ENCODE measurements at places on chromosomes 7 and 10.

DNA sequence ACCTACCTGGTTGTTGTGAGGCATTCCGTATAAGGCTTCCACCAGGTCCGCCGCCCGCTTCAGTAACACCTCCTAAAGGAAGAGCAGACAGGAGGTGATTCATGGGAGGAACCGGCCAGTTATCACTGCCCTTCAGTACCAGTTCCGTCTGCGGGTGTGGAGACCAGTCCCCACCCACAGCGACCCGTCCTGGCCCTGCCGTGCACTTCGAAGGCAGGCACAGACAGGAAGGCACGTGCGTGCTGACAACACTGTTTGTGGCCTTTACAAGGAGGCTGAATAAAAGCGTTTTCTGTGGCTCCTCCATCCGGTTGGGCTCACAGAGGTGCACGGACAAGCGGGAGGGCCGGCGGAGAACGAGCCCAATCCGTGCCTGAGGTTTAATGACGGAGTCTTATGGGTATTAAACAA lies 120.9 kb downstream of the EBF3 start:
- DNase-seq: no peak

GRCh38 chr7:135167365-135167917 lies 3.1 kb downstream of the CYREN start:
- DNase-seq: no peak

- peak; percentile 94 for DNase-seq
These were observed 12.1 kb downstream of the TFR2 start for GRCh38 chr7:100629117-100629716.

DNA sequence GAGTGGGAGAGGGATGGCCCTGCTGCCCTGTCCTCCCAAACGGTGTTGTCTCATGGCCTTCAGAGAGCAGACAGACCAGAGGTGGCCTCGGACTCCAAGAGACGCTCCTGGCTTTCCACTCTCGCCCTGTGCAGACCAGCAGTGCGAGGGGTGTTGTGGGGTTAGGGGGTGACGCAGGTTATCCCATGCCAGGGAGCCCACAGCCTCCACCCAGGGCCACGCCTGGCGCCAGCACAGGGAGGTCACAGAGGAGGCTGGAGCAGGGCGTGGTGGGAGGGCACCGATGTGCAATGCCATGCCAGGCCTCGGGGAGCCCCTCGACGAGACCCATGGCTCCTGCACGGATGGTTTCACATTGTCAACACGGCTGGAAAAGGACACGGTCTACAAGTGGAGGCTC lies 52.1 kb downstream of the INPP5A start:
- no peak for DNase-seq

DNA sequence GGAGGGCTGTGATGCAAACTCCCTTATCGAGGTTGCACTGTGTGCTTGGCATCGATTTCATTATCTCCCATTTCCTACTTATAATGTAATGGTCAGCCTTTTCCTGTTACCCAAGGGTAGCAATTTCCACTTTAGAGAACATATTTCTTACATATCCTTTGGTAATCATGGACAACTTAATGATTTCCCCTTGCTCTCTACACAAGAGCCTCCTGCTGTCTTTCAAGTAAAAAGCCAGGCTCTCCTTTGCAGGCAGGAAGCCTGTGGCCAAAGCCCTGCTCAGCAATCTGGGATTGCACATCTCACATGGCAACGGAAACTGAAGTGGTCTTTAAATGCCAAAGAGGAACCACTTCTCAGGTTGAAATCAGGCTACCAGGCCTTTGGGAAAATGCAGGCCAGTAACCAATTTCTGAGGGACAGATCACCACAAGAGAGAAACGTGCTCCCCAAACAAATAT lies 86.7 kb upstream of the IKZF1 start:
- peak; percentile 11 for DNase-seq

GRCh38 chr7:88311675-88312036 lies 5.0 kb upstream of the STEAP4 start:
- no peak for DNase-seq

- DNase-seq: no peak
These were observed 88.8 kb upstream of the PDE1C start for GRCh38 chr7:32158751-32159745.

GRCh38 chr10:31604096-31604495 lies 285.1 kb downstream of the ZEB1 start:
- no peak for DNase-seq

DNA sequence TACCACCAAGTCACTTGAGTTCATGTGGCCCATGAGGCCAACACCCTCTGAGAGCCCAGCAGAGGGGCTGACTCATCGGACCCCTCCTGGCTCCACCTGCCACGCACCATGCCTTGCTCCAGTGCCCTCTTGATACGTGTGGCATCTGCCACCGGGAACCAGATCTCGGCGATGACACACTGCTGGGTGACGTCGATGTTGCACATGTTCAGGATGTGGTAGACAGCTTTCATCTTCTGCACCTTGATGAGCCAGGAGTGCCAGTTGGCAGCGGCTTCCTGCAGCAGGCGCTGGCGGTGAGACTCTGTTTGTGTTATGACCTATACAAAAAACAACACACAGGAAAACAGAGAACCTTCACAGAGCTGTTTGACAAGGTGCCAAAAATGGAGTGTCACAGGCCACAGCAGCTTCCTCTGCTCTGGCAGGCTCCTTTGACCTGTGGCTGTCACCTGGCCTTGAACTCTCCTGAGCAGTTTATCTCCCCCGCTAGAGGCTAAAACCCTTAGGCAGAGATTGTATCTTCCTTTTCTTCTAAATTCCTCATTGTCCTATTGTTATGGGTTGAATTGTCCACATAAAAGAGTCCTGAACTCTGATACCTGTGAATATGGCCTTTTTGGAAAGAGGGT lies 45.2 kb upstream of the TMEM213 start:
- DNase-seq: no peak

DNA sequence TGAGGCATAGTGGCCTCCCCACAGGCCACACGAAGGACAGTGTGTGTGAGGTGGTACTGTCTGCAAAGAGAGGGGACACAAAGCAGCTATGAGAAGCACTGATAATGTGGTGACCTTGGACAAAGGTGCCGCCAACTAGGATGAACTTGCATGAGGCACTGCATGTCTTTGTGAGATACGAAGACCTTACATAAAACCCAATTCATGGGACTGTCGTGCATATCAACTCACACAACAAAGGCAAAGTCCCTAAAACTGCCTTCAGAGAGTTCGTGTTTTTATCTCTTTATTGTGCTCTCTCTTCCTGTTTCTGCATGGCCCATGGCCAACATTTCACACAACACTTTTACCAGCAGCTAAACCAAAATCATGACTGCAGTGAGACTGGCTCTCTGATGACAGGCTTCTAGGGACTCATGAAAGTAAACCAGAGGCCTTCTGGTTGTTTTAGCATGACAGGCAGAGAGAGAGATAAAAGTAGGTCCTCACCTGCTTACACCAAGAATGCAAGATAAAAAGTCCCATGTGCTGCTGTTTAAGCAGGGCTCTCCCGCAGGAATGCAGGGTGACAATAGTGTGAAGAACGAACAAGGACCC lies 347.8 kb downstream of the ELMO1 start:
- no peak for DNase-seq

- peak; percentile 50 for DNase-seq
These were observed 8.5 kb downstream of the ITPRIP start for GRCh38 chr10:104329735-104330134.

GRCh38 chr10:57880446-57881227 lies 387.1 kb downstream of the IPMK start:
- DNase-seq: no peak

DNA sequence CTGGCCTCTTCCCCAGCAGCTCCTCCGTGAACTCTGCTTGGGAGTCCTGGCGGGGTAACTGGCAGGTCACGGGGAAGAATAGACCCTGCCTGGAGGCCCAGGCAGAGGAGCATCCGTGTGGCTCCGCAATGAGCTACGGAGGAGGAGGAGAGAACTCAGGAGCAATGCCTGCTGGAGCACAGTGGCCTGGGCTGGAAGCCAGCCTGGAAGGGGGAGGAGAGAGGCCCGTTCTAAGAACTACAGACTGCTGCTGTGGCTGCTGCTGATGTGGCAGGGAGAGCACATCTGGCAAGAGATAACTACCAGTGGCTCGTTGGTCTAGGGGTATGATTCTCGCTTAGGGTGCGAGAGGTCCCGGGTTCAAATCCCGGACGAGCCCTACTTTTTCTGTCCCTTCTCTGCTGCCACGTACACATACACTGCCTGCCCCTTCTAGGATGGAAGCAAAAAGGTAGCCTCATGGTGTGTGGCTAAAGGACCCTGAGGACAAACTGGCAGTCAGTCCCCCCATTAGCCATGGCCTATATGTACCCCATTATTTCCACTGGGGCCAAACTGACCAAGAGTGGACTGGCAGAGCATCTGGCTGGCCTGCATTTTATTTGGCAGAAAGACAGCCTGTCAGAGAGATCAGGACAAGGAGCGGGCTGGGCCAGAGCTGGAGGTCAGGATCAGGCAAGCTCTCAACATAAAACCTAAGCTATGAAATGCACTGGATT lies 7.7 kb upstream of the OPN1SW start:
- DNase-seq: peak; percentile 98

- DNase-seq: peak; percentile 77
These were observed 7.8 kb downstream of the ZNF467 start for GRCh38 chr7:149765399-149766121.

GRCh38 chr10:30160271-30160982 lies 101.0 kb upstream of the JCAD start:
- DNase-seq: peak; percentile 69

DNA sequence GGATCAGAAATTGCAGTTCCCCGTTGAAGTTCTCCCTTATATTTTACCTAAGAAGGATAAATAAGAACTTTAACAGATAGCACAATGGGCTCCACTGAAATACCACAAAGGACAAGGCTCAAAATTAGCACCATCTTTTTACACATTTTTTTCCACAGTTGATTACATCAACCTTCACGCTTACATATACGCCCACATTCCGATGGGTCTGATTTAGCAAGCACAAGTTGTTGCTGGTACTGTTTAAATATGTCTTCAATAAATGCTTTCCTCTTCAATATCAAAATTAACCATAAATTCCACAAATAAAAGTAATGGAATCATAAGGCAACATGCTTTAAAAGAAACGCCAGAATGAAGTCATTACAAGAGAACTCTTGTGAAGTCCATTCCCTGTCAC lies 79.5 kb downstream of the NEBL start:
- DNase-seq: no peak

DNA sequence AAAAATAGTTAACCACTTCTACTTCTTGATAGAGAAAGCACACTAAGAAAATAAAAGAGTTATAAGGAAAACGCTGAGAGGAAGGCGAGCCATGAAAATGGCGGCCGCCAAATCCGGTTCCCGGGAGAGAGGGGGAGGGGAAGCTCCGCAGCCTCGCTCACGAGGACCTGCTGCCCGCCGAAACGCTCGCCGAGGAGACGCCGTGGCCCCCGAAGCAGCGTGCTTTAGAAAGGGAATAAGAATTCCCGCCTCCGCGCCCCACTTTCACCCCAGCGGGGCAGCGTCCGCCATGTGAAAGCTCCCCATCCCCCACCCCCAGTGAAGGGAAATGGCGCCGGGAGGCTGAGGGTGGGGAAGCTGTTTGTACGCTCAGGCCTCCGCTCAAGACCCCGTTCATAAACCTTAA lies 505 bp downstream of the HNRNPA2B1 start:
- peak; percentile 87 for DNase-seq

GRCh38 chr10:86317949-86318725 lies 48.5 kb downstream of the GRID1 start:
- peak; percentile 46 for DNase-seq

DNA sequence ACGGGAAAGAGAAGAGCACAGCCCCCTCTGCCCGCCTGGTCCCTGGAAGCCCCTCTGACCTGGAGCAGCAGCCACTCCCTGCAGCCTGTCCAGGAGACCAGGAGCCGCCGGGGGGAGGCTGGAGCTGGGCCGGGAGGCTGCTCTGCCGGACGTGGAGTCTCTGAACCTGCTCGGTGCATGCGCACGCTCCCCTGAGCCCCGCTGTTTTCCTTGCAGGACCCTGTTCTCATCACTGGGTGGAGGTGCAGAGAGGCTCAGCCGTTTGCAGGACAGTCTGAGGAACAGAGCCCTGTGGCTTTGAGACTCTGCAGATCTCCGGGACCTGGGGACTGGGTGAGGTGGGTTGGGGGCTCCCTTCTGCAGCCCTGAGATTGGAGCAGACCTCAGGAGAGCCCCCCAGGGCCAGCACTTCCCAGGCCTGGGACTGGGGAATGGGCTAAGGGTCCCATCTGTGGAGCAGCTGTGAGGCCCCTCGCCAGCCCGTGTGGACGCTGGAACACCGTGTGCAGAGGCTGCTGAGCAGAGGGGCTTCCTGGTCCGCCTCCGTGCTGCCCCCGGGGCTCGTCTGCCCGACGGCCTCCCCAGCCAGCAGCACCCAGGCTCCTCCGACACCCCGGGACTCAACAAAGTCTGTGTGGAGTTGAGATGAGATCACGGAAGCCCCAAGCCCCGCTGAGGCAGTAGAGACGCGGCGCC lies 48.5 kb upstream of the ADGRA1 start:
- peak; percentile 77 for DNase-seq

- no peak for DNase-seq
These were observed 418.9 kb downstream of the XPNPEP1 start for GRCh38 chr10:109504401-109504800.

DNA sequence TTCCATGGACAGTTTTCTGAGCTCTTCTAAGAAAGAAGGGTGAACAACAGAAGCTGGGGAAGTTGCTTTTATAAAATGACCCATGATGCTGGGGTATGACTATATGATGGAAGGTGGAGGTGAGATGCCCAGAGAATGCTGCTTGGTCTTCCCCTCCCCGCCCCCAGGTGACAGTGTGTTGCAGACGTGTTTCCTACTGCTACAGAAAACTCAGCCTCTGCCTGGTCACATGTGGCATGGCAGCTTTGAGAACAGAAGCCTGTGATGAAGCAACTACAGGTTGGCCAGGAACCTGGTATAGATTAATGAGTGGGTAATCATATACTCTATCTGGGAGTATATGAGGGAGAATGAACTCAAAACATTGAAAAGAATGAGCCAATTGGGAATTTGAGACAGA lies 67.1 kb downstream of the MTURN start:
- DNase-seq: no peak

GRCh38 chr7:91653286-91653685 lies 227.2 kb downstream of the MTERF1 start:
- DNase-seq: no peak

- peak; percentile 92 for DNase-seq
These were observed 58.8 kb upstream of the GPR26 start for GRCh38 chr10:123607386-123607785.

DNA sequence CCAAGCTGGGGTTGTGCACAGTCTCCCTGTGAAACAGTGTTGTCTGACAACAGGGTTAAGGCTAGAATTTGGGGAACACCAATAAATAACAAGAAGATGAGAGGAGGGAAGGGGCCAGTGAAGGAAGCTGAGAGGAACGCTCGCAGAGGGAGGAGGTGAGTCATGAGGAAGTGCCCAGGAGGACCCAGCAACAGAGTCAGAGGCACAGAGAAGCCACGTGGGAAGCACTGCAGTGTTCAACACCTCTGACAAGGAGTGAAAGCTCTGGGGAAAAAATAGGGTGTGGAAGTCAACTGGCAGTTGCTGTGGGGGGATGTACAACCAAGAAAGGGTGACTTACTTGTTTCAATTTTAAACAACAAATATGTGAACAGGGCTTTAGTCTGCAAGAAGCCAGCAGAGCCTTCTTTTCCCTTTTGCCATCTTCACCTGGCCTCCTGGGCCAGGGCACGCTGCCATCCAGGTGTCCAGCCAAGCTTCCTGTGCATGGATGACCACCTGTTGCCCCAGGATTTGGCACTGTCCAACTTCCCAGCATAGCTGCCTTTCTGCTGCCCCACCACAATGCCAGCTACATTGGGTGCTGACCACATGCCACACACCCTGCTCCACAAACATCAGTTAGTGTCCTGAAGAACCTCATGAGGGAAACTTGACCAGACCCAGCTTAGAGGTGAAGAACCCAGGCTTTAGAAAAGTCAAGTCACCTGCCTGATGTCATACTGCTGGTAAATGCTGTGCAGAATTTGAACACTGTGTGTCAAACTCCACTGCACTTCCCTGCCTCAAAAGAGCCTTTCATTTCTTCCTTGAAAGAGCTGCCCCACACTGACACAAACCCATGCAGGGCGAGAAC lies 69.6 kb downstream of the ATXN7L1 start:
- no peak for DNase-seq

Measured in endodermal cell (in vitro differentiated cells).